ENCODE measurements at places on chromosomes 13 and 19.

DNA sequence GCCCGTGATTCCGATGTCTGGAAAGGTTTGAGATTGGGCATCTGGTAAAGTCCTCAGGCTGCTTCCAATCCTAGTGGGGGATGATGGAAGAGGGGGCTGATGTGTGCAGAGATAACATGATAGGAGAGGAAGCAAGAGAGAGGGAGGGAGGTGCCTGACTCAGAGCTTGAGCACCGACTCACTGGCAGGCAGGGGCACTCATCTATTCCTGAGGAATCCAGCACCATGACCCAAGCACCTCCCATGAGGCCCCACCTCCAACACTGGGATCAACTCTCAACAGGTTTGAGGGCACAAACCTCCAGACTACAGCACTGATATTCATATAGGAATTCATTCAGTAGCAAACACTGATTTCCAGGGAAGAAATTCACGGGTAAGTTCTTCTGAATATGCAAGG is 5.6 kb upstream of the SIGLEC9 start:
- DNase-seq, result no peak

DNA sequence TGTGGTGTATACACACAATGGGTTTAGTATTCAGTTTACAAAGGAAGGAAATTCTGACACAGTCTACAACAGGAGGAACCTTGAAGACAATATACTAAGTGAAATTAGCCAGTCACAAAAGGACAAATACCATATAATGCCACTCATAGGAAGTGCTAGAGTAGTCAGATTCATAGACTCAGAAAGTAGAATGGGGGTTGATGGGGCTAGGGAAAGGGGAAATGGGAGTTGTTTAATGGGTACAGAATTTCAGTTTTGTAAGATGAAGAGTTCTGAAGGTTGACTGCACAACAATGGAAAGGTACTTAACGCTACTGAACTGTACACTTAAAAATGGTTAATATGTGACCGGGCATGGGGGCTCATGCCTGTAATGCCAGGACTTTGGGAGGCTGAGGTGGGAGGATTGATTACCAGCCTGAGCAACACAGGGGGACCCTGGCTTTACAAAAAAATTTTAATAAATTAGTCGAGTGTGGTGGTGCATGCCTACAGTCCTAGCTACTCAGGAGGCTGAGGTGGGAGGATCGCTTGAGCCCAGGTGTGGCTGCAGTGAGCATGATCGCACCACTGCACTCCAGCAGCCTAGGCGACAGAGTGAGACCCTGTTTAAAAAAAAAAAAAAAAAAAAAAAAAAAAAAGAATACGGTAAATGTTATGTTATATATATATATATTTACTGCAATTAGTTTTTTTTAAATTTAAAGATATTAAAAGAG is 45.0 kb downstream of the SLC15A1 start:
- no peak for DNase-seq

DNA sequence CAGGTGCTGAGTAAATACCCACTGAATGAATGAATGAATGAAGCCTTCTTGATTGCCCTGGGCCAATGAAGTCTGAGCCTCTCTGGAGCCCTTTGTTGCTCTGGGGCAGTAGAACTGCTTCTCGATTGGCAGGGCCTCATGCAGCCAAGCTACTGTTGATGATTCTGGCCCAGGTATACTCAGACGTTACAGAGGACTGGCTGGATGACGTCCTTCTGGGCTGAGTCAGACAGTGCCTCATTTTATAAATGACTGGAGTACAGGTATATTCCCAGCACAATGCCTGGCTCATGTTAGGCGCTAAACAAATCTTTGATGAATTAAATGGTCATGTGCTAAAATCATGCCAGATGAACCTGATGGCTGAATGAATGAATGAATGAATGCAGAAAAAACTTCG is 243.8 kb upstream of the MAB21L1 start:
- DNase-seq, result no peak

GRCh38 chr13:98096059-98096458 is 46.8 kb upstream of the FARP1 start:
- no peak for DNase-seq

GRCh38 chr13:109974354-109974753 is 188.0 kb upstream of the IRS2 start:
- no peak for DNase-seq

GRCh38 chr13:111973605-111974340 is 93.2 kb upstream of the SOX1 start:
- DNase-seq, result no peak

Measured in activated CD8-positive, alpha-beta memory T cell treated with anti-CD3 and anti-CD28 coated beads for 24 hours (primary cell).